Brain microvascular endothelial cell (primary cell): ENCODE measurements at places on chromosomes 5 and 9.

- DNase-seq, result no peak
These were observed 48.7 kb upstream of the HK3 start for GRCh38 chr5:176947847-176948246.

GRCh38 chr5:150106674-150107426 lies 20.5 kb upstream of the CSF1R start:
- no peak for DNase-seq

- peak; percentile 16 for DNase-seq
These were observed 187.7 kb upstream of the POU5F2 start for GRCh38 chr5:93929131-93929530.

DNA sequence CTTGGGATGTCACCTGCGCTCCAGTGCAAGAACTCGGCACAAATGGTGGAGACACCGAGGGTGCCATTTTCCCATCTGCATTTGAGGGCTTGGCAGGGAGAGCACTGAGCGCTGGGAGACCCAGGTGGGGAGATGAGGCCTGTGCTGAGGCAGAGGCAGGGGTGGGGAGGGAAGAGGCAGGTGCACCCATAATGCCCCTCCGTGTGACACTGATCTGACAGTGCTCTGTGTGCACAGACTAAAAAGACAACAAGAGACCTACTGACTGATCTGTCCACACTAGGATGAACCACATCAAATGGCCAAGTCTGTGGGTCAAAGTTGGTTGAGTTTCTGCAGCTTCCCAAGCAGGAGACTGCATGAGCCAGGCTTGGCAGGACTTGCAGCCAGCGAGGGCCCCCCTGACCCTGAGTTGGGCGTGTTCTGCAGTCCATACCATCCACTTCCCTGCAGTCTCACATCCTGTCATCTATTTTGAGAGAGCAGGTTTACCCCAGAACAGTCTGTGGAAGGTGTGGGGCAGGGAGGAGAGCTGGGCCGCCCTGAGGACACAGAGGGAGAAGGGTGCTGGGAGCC lies 41.9 kb downstream of the NEK6 start:
- no peak for DNase-seq

- no peak for DNase-seq
These were observed 179.4 kb downstream of the KDM4C start for GRCh38 chr9:6937209-6937608.

DNA sequence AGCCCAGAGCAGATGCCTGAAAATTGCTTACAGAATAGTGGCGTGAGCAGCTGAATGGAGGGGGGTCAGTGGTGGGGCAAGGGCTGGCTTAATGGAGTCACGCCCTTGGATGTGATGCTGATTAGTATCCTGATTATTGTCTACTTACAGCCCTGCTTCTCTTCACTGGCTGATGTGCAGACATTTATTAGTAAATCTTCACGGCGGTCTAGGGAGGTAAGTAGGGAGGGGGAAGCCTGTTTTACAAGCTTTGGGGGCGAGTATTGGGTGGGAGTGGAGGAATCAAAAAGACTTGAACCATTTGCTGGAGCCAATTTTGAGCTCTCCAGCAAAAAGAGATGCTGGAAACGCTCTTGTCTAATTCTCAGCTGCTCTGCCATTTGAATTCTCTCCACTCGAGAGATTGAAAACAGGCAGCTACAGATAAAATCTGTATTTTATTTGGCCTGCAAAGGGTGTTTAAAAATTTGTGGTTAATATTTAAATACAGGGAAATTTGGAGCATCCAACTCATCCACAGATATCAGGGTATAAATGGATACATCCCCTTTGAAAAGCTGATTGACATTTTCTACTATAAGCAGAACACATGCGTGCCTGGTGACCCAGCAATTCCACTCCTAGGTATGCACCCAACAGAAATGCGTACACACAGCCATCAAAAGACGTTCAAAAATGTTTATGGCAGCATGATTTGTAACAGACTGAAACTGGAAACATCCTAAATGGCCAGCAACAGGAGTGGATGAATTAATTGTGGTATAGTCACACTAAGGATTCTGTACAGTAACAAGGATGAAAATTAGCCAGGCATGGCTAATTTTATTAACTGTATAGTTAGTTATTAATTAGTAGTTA lies 19.5 kb upstream of the ALDH1B1 start:
- DNase-seq, result no peak

DNA sequence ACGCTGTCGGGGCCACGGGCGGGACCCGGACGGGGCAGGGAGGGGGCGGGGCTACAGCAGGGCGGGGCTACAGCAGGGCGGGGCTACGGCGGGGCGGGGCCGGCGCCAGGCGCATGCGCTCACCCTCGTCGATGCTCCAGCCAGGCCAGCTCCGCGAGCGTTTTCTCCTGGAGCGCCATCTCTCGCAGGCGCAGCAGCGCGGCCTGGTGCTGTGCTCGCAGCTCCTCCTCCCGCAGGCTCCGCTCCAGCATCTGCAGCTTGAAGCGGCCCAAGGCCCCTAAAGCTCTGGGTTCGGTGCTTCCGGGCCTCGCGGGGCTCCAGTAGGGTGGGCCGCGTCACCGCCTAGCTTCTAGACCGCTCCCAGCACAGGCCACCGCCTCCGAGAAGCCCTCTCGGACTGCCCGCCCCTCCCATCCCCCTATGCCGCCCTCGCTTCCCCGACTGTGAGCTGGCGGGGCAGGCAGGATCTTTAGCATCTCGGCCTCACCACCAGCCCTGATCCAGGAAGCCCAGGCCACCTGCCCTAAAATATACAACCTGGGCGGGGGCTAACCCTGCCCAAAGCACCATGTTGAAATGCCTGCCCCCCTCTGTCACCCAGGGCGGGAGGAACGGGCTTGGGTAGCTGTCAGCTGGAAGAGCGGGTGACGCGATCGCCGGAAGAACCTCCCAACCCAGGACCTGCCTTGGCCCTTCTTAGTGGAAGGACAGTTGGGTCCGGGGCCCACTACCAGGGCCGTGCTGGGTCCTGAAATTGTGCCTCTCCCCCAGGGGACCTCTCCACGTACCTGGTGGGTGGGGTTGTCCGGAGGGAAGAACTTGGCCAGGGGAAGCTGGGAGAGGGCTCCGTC lies 21.9 kb upstream of the QSOX2 start:
- DNase-seq, result peak; percentile 66

DNA sequence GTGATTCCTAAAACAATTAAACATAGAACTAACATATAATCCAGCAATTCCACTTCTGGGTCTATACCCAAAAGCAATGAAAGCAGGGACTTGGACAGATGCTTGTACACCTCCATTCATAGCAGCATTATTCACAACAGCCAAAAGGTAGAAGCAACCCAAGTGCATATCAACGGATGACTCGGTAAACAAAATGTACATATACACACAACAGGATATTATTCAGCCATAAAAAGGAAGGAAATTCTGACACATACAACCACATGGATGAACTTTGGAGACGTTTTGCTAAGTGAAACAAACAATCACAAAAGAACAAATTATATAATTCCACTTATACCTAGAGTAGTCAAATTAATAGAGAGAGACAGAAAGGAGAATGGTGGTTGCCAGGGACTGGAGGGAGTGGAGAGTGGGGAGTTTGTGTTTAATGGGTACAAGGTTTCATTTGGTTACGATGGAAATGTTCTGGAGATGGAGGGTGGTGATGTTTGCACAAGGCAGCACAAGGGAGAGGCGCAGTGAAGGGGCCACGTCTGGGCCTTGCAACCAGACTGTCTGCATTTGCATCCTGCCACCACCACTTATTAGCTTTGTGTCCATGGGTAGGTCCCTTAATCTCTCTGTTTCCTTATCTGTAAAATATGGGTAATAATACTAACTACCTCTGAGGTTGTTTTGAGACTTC lies 36.3 kb upstream of the RLN1 start:
- no peak for DNase-seq

DNA sequence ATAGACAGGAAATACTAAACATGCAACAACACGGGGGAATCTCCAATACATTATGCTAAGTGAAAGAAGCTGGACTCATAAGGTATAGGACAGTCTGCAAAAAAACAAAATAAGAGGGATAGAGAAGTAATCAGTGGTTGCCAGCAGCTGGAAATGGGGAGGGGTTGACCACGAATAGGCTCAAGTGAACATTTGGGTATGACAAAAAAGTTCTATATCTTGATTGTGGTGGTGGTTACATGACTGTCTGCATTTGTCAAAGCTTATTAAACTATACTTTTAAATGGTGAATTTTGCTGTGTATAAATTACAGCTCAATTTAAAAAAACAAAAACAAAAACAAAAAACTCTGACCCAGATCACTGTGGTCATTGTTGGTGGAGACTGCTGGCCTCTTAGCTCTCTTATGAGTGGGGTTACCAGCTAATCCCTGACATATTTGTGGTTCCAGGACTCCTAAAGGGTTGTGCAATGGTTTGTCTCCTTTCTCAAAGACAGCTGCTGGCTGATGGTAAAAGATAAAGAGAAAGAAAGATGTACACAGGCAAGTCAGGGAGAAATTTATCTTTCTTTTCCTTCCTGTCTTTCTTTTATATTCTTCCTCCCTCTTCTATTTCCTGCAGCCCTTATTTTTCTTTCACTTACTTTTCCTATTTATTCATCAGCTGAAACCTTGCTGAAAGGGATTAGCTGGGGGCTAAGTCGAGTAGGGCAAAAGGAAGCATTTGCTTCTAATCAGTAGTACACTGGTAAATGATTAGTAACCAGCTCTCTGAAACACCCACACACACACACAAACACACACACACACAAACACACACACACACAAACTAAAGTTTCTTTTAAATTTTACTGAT lies 42.6 kb upstream of the APC start:
- DNase-seq, result peak; percentile 36

GRCh38 chr9:6184749-6185645 lies 30.6 kb upstream of the IL33 start:
- DNase-seq, result no peak

DNA sequence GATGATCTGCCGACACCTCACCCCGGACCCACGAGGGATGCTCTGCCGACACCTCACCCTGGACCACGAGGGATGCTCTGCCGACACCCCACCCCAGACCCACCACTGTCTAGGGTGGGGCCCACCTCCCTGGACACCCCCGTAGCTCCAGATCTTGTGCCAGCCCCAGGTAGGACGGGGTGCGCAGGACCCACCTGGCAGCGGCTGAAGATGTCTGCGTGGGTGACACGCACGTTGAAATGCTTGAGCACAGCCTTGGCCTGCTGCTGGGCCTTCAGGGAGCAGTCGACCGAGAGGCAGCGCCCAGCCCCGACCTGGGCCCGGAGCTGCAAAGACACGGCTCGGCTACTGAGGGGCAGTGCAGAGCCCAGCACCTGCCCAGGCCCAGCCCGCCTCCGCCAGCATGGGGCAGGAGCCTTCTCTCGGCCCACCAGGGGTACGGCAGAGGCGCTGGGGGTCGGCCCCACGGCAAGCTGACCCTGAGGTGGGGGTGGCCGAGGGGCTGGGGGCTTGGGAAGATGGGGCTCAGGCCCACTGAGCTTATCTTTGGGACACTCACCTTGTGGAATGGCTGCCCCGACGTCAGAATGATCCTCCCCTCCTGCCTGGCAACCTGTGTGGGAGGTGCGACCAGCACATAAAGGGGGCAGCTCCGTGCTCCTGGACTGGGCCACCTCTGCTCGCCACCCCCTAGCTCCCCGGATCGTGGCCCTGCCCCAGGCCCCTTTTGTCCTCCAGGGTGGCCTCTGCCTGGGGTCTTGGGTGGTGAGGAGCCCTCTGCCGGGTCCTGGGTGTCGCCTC lies 21.7 kb upstream of the NRARP start:
- DNase-seq, result no peak

GRCh38 chr5:142330026-142330425 lies 5.2 kb upstream of the SPRY4 start:
- no peak for DNase-seq

DNA sequence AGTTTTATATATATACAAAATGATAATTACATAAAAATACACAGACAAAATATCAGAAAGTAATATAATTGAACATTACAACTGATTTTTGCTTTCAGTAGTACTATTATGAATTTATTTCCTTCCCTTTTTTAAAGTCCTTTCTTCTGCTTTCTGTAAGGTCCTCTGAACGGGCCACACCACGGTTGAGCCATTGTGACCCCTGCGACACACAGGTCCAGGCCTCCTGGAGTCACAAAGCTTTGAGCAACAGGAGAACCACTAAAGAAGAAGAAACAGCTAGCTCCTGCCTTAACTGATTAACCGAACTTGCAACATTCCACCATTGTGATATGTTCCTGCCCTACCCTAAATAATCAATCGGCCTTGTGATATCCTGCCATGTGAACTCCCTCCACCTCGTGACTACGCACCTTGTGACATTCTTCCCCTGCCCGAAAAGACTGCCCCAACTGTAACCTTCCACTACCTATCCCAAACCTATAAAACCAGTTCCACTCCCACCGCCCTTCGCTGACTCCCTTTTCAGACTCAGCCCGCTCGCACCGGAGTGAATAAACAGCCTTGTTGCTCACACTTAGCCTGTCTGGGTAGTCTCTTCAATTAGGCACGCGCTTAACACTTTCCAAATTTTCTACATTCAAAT lies 375.0 kb upstream of the RFX3 start:
- no peak for DNase-seq

DNA sequence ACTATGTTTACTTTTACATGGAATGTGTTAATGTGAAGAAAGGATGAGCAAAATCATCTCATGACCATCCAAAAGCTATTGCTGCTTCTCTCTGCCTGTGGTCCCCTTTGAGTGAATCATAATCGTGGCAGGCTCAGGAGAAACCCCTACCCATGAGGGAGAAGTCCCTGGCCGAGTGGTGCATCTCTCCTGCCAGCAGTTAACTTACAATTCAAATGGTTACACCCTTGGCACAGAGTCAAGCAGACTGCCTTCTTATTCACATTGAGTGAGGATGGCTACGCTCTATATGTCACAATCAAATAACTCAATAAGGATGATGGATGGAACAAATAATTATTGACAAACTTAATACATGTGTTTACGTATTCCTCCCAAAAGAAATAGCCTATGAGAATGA lies 179.1 kb downstream of the FGF1 start:
- DNase-seq, result no peak

DNA sequence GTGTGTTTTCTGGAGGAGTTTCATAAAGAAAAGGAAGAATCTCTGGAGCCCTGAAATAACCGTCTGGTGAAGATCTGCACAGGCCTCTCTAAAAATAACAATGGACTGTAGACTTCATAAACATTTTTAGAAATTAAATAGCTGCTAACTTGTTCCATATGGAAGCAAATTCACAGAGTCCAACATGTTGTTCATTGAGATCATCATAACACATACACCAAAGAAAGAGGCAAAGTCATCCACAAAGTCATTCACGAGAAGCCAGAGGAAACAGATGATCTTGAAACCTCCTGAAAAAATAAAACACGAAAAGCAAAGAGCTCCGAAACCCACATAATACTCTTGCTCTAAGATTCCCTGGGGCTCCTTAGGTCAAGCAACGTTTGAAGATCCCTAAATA lies 347.8 kb downstream of the EFNA5 start:
- DNase-seq, result no peak
